Endothelial cell of umbilical vein (primary cell): ENCODE measurements at places on chromosomes 11 and 22. TPM values are rescaled to one million over a fixed set of nuclear protein-coding genes. Genes with fewer than 3 reads are reported as not detected.

The MUC6 gene
- not detected in 2 replicates for total RNA-seq

The UQCC3 gene
- 8.6 and 9.0 TPM in 2 replicates for total RNA-seq

The ESRRA gene
- total RNA-seq: 37.4 and 38.0 TPM in 2 replicates

The FDXACB1 gene
- total RNA-seq: 1.4 and 3.3 TPM in 2 replicates

- H3K27ac ChIP-seq: no peak overlapping the region
- peaks cover 13% of the 10 kb centered on the region for H3K4me1 ChIP-seq
- no peaks in the 10 kb centered on the region for H3K36me3 ChIP-seq
- peak overlapping the region; percentile 80 for H3K4me3 ChIP-seq
- H3K27me3 ChIP-seq: peaks cover under 1% of the 10 kb centered on the region
- DNase-seq: peak; percentile 58
Observed at GRCh38 chr11:124740277-124740882, 638 bp downstream of the NRGN start.

GRCh38 chr11:130606781-130607511 is 158.5 kb downstream of the ADAMTS15 start:
- H3K4me3 ChIP-seq: no peak overlapping the region
- H3K27me3 ChIP-seq: no peaks in the 10 kb centered on the region

DNA sequence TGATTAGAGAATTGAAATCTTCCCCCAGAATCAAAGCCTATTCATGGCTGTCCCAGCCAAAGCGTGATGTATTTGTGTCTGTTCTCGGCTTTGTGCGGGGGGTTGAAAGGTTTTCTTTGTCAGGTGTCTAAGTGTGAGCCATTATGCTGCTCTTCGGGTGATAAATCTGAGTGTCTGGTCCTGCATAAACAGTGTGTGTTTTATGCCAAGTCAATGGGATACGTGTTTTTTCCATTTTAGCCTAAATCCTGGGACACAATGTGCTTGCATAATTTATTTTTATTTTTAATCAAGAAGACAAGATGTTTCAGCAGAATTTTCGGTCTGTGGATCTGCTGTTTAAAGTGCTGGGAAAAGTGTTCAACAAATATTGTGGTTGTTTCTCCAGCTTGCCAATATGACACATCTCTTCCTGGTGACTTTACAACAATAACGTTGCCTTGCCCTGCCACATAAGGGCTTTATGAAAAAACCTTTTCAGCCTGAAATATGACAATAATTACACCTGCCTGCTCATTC is 267.8 kb downstream of the TBC1D22A start:
- H3K4me3 ChIP-seq: no peak overlapping the region
- H3K4me1 ChIP-seq: peaks cover 6% of the 10 kb centered on the region
- peak overlapping the region; percentile 34 for H3K27ac ChIP-seq
- peak; percentile 64 for DNase-seq
- no peaks in the 10 kb centered on the region for H3K36me3 ChIP-seq

DNA sequence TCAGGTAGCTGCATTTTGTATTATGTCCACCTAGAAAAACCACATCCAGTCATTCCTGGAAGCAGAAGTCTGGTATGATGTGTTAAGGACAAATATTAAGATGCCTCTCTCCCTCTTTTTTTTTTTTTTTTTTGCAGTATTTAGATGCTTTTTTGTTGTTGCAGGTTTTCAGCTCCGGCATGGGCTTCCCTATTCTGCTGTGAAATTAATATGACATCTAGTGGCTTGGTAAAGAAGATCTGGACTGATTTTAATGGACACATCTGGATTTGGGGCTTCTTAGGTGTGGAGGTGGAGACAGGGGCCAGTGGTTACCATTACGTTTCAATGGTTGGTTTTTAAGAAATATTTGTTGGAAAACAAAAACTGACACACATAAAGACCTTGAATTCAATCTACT is 47.5 kb upstream of the RASSF10 start:
- H3K27me3 ChIP-seq: peaks cover 7% of the 10 kb centered on the region
- no peaks in the 10 kb centered on the region for H3K4me1 ChIP-seq
- no peaks in the 10 kb centered on the region for H3K36me3 ChIP-seq
- H3K27ac ChIP-seq: no peak overlapping the region

- no peaks in the 10 kb centered on the region for H3K36me3 ChIP-seq
- H3K4me1 ChIP-seq: peaks cover 3% of the 10 kb centered on the region
- H3K27me3 ChIP-seq: peaks cover 2% of the 10 kb centered on the region
Observed at GRCh38 chr11:45266676-45267020, 19.5 kb downstream of the SYT13 start.

DNA sequence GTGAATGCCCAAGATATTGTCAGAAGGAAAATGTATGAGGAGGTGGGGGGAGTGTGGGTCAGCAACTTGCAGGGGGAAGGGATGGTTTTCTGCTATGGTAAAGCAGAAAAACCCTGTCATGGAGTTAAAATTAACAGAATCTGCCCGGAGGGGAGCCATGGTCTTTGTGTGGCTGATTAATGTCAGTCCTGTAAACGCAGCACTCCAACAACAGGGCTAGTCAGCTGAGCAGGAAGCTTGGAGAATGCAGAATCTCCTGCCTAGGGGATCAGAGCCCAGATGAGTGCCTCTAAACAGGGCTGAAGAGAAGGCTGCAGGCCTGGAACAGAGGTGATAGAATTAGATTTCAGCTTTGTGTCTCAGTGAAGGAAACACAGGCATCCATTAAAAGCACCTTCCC is 140.9 kb upstream of the MTNR1B start:
- no peaks in the 10 kb centered on the region for H3K36me3 ChIP-seq
- no peak for DNase-seq
- H3K27ac ChIP-seq: no peak overlapping the region
- no peaks in the 10 kb centered on the region for H3K27me3 ChIP-seq
- H3K4me1 ChIP-seq: no peaks in the 10 kb centered on the region

GRCh38 chr22:42188808-42189447 is 58.3 kb upstream of the CYP2D6 start:
- DNase-seq: no peak
- H3K4me1 ChIP-seq: peaks cover 3% of the 10 kb centered on the region
- H3K27ac ChIP-seq: no peak overlapping the region
- no peaks in the 10 kb centered on the region for H3K36me3 ChIP-seq

DNA sequence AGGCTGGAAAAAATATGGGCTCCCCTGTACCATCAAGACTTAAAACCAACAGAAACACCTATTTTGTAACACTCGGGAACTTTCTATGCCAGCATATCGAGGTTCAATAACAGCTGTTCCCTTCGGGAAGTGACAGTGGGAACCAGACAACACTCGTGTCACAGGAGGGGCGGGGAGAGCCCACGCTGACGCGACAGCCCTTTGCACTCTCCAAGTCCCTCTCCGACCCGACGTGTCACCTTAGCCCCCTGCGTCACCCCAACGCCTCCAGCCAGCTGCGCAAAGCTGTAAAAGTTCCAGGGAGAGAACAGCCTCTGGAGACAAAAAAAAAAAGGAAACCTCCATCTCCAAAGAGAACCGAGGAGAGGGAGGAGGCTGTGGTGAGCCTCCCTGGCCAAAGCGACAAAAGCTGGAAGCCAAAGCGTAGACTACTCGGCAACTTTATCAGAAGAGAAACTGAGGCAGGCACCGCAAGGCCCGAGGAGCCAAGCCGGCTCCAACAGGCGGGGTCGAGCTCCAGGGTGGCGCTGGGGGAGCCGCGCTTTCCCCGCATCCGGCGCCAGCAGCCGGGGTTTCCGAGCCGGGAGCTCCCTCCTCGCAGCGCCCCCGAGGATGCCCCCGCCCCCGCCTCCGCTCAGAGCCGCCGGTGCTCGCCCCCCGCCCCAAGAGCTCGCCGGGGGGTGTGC is 751 bp downstream of the ARFGAP3 start:
- peak overlapping the region; percentile 81 for H3K4me3 ChIP-seq
- peak; percentile 43 for DNase-seq
- H3K27me3 ChIP-seq: no peaks in the 10 kb centered on the region
- no peaks in the 10 kb centered on the region for H3K36me3 ChIP-seq
- H3K4me1 ChIP-seq: peaks cover 2% of the 10 kb centered on the region

GRCh38 chr11:9719566-9720289 is 55.9 kb downstream of the SWAP70 start:
- H3K36me3 ChIP-seq: no peaks in the 10 kb centered on the region
- H3K27ac ChIP-seq: peak overlapping the region; percentile 94
- H3K4me1 ChIP-seq: peaks cover 69% of the 10 kb centered on the region
- H3K4me3 ChIP-seq: no peak overlapping the region
- no peaks in the 10 kb centered on the region for H3K27me3 ChIP-seq
- peak; percentile 95 for DNase-seq

- peaks cover 4% of the 10 kb centered on the region for H3K27me3 ChIP-seq
- no peak overlapping the region for H3K4me3 ChIP-seq
- DNase-seq: no peak
- no peaks in the 10 kb centered on the region for H3K4me1 ChIP-seq
- H3K36me3 ChIP-seq: no peaks in the 10 kb centered on the region
Observed at GRCh38 chr11:76266286-76267100, 60.2 kb upstream of the WNT11 start.

DNA sequence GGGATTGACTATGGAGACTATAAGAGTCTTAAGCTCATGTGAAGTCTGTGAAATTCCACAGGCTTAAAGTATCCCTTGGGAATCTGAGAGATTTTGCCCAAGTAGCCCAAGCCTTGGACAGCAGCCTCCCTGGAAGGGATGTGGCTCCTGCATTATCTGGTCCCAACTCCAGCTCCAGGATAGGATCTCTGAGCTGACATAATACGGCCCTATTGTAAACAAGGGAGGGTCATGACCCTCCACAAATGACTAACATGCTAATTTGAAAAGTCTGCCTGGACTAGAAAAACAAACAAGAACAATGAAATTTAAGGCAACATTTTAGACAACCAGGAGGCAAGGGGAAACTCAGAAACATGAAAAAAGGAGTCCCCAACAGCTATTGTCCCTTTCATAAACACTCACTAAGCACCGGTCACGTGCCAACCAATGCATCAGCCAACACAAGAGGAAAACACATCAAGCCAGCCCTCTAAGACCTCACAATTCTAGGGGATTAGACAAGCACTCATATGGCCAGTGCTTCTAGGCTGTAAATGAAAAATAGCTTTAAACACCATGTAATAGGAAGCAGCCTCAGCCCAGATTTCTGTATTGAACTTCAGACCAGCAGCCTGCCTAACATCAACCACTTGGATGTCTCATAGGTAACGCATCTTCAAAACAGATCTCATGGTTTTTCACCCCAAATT is 101.2 kb upstream of the TIMP3 start:
- no peaks in the 10 kb centered on the region for H3K4me1 ChIP-seq
- no peak for DNase-seq
- no peaks in the 10 kb centered on the region for H3K36me3 ChIP-seq
- no peak overlapping the region for H3K4me3 ChIP-seq

- no peaks in the 10 kb centered on the region for H3K27me3 ChIP-seq
- H3K36me3 ChIP-seq: no peaks in the 10 kb centered on the region
- no peak overlapping the region for H3K4me3 ChIP-seq
- no peak overlapping the region for H3K27ac ChIP-seq
- H3K4me1 ChIP-seq: peaks cover 2% of the 10 kb centered on the region
- no peak for DNase-seq
Observed at GRCh38 chr11:32148895-32149294, 58.0 kb downstream of the RCN1 start.

- H3K36me3 ChIP-seq: no peaks in the 10 kb centered on the region
- H3K27ac ChIP-seq: no peak overlapping the region
- no peak overlapping the region for H3K4me3 ChIP-seq
- H3K27me3 ChIP-seq: no peaks in the 10 kb centered on the region
- DNase-seq: no peak
Observed at GRCh38 chr11:8833568-8834315, 77.2 kb upstream of the AKIP1 start.

DNA sequence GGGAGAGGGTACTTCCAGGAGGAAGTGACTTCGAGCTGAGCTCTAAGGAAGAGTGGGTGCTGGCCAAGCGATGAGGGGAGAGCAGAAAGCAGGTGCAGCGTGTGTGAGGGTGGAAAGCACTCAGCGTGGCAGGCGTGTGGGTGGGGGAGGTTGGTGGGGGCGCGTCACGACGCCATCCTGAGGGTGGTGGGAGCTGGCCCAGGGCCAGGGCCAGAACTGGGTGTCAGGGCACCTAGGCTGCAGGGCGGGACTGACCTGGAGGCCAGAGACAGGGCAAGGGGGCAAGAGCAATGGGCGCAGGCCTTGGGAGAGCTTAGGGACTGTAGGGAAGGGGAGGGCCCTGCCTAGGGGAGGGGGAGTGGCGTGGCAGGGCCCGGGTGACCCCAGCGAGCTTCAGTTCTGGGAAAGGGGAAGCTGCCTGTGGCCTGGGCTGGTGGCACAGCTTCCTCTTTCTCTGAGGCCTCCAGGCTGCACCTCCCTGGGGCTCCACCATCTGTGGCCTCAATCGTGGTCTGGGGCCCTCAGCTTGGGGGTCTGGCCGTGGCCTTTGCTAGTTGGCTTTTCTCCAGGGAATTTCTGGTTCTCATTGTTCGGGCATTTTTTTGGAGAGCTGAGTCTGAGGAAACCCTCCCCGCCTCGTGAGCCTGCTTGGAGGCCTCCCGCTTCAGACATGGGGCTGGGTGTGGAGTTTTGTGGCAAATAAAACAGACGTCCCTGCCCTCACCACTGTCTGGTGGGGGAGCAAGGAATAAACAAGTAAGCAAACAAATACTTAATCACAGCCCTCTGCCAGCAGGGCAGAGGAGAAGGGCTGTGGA is 8.9 kb downstream of the RELT start:
- DNase-seq: peak; percentile 53
- no peaks in the 10 kb centered on the region for H3K27me3 ChIP-seq
- H3K4me1 ChIP-seq: peaks cover 25% of the 10 kb centered on the region
- no peak overlapping the region for H3K4me3 ChIP-seq
- no peaks in the 10 kb centered on the region for H3K36me3 ChIP-seq
- peak overlapping the region; percentile 43 for H3K27ac ChIP-seq

DNA sequence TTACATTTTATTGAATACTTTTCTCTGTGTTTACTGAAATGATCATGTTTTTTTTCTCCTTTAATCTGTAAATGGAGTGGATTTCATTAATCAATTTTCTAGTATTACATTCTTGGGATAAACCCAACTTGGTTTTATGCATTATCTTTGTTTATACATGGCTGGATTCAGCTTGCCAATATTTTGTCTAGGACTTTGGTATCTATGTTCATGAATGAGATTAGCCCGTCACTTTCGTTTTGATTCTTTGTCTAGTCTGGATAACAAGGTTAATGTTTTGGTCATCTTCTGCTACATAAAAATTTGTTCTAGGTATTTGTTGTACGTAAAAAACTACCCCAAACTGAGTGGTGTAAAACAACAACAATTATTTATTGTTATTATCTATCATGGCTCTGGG is 127.9 kb upstream of the PAX6 start:
- no peaks in the 10 kb centered on the region for H3K4me1 ChIP-seq
- H3K27ac ChIP-seq: no peak overlapping the region
- H3K4me3 ChIP-seq: no peak overlapping the region
- H3K27me3 ChIP-seq: peaks cover 2% of the 10 kb centered on the region

- no peak overlapping the region for H3K4me3 ChIP-seq
- H3K27ac ChIP-seq: no peak overlapping the region
- no peaks in the 10 kb centered on the region for H3K4me1 ChIP-seq
- DNase-seq: no peak
Observed at GRCh38 chr11:131302836-131303235, 67.6 kb upstream of the NTM start.

- no peaks in the 10 kb centered on the region for H3K27me3 ChIP-seq
- DNase-seq: no peak
- peaks cover 32% of the 10 kb centered on the region for H3K4me1 ChIP-seq
Observed at GRCh38 chr11:95924414-95924760, 480 bp upstream of the MTMR2 start.

- H3K27ac ChIP-seq: no peak overlapping the region
- no peaks in the 10 kb centered on the region for H3K27me3 ChIP-seq
Observed at GRCh38 chr22:49239264-49240015, 588.2 kb downstream of the BRD1 start.

- DNase-seq: no peak
- H3K27me3 ChIP-seq: peaks cover 13% of the 10 kb centered on the region
Observed at GRCh38 chr11:10941414-10941813, 83.6 kb upstream of the ZBED5 start.
